ENCODE measurements at places on chromosomes 16 and 17.

GRCh38 chr16:17972460-17972943, 364.0 kb downstream of the NPIPA8 start:
- DNase-seq, result no peak

DNA sequence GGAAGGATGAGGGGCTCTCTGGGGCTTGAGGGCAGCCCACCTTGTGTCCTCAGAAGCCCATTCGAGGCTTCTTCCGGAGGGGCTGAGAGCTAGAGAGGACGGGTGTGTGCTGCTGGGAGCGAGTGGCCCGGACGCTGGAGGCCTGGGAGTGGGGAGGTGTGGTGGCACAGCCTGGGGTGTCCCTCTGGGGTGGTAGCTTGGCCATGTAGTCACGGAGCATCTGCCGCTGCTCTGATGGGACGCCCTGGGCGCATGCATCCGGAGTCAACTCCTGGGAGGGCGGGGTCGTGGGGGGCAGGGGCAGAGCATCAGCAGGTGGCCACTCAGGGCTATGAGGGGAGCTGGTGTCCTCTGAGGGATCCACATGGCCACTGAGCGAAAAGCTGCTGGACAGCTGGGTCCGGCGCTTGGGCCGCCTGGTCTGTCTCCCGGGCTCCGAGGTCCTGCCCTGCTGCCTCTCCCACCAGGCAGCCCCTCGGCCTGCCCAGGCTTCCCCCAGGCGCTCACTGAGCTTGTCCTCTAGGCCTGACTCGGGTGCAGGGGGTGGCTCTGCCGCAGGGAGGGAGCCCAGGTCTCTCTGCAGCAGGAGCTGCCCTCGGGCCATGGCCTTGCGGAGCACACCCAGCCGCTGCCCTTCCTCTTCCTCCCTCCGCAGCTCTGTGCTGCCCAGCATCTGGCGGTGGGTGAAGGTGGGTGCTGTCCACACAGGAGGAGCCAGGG, 7.8 kb downstream of the TAF1C start:
- DNase-seq, result no peak

DNA sequence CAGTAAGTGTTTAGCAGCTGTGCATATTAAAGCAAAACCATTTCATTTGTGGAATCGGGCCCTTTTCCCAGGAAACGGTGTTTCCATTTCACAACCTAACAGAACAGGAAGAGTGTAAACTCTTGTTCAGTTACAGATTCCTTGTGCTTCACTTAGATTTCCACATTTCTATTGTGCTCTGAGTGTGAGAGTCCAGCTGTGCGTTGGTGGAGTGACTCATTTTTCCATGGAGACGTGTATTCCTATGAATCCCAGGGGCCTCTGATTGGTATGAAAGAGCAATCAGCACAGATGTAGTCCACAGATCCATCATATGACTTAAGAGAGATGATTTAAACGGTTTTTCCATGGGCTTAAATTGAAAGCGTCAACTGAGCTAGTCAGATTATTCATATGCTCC, 13.3 kb upstream of the CAVIN1 start:
- DNase-seq, result no peak

- no peak for DNase-seq
These were observed 24.7 kb downstream of the SSH2 start for GRCh38 chr17:29905086-29905878.

DNA sequence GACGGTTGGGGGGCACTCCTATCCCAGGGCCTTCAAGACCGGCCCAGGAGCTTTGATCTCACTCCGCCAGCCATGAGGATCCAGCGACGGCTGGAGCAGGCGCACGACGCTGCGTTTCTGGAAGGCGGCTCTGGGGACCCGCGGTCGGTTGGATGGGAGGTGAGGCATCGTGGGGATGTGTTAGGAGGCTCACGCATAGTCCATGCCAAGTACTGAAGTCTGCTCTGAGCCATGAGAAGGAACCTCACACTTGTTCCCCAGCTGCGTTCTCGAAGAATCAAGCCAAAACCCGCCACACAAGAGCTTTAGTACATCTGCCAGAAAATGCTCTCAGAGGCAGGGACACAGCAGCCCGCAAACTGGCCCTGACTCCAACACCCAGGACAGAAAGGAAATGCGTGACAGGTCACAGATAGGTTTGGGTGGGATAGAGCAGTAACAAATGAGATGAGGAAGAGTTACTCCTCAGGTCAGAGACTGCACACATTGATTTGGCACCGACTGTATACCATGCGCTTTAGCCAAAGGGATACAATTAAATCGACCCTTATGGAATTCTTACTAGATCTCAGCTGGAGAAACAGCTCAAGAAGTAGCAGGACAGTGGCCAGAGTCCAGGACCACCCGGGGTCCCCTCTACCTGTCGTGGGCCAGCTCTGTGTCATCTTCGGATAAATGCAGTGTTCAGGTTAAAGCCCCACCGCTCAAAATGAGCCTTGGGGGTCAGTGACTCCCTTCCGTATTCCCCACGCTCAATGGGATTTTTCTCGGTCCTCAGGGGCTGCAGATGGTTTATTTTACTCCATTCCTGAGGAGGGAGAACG, 6.7 kb upstream of the GSG1L start:
- DNase-seq, result no peak

- no peak for DNase-seq
These were observed 15.4 kb downstream of the OTOP3 start for GRCh38 chr17:74951065-74951464.
